Breast epithelium (tissue), 4 donors: ENCODE measurements at places on chromosomes 2 and 18.

- no peak for DNase-seq
- H3K4me1 ChIP-seq: no peaks in the 10 kb centered on the region
- H3K4me3 ChIP-seq: no peak overlapping the region
- no peaks in the 10 kb centered on the region for H3K27me3 ChIP-seq
Observed at GRCh38 chr2:134550566-134551164, 168.1 kb downstream of the TMEM163 start.

DNA sequence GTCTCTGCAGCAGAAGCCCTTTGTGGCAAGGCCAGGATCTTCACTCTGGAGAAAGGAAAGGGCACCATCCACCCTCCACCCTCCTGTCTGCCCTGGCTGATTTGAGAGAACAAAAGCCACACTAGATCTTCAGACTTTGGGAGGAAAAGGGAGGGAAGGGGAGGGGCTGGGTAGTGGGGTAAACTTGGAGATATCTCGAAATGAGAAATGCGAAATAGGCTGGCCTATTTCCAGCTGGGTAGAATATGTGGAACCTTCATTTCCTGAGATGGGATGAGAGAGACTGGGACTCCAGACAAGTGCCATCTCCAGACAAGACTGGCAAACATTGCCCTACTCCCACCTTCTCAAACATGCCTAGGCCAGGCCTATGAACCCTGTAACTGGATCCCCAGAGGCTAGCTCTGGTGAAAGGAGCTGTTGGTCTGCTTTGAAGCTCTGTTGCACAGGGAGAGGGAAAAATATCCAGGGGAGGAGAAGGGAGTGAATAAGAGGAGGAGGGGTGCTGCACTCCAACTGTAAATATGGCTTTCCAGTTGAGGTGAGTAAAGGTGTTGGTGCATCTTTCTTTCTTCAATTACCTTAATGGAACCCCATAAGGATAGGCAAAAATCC is 1.7 kb downstream of the HOXD12 start:
- H3K36me3 ChIP-seq: no peaks in the 10 kb centered on the region
- H3K4me3 ChIP-seq: no peak overlapping the region
- H3K27ac ChIP-seq: no peak overlapping the region
- peaks cover 100% of the 10 kb centered on the region for H3K27me3 ChIP-seq
- no peak for DNase-seq

- H3K27ac ChIP-seq: no peak overlapping the region
- no peaks in the 10 kb centered on the region for H3K36me3 ChIP-seq
- no peaks in the 10 kb centered on the region for H3K27me3 ChIP-seq
- no peaks in the 10 kb centered on the region for H3K4me1 ChIP-seq
Observed at GRCh38 chr18:49381267-49381845, 79.1 kb downstream of the DYM start.

GRCh38 chr2:198791623-198792022 is 666.1 kb downstream of the SATB2 start:
- no peaks in the 10 kb centered on the region for H3K27me3 ChIP-seq
- no peaks in the 10 kb centered on the region for H3K36me3 ChIP-seq
- no peak overlapping the region for H3K4me3 ChIP-seq
- DNase-seq: no peak
- no peak overlapping the region for H3K27ac ChIP-seq

DNA sequence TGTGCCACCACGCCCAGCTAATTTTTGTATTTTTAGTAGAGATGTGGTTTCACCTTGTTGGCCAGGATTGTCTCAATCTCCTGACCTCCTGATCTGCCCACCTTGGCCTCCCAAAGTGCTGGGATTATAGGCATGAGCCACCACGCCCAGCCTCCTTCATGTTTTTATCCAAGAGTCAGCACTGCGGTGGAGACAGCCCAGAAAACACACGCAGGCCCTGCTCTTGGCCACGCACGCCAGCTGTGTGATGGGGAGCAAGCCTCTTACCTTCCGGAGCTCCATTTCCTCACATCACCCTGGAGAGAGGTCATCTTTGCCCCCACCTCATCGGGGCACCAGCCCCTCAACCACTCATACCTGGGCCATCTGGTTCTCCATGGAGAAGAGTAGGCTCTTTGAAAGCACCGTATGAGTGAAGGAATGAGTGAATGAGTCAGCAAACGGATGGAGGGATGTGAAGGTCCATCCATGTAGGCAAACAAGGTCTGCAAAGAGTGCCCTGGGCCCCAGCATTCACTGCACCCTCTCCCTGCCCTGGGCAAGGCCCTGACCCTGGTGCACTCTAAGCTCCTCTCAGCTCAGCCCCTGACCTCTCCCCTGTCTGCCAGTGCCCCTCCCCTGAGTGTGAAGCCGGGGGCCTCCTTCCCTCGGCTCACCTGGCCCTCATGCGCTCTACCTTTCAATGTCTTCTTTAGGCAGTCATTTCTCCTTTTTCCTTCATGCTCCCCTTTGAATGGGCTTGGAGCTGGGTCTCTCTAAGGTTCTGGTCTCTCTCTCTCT is 7.4 kb downstream of the GYPC start:
- H3K4me1 ChIP-seq: peaks cover 3% of the 10 kb centered on the region
- H3K27ac ChIP-seq: no peak overlapping the region
- H3K27me3 ChIP-seq: no peaks in the 10 kb centered on the region
- H3K4me3 ChIP-seq: no peak overlapping the region
- no peaks in the 10 kb centered on the region for H3K36me3 ChIP-seq
